Activated CD4-positive, alpha-beta T cell treated with anti-CD3 and anti-CD28 coated beads for 24 hours (primary cell): ENCODE measurements at places on chromosomes 16 and 17.

GRCh38 chr16:85935974-85936760, 37.2 kb downstream of the IRF8 start:
- peak; percentile 58 for DNase-seq

DNA sequence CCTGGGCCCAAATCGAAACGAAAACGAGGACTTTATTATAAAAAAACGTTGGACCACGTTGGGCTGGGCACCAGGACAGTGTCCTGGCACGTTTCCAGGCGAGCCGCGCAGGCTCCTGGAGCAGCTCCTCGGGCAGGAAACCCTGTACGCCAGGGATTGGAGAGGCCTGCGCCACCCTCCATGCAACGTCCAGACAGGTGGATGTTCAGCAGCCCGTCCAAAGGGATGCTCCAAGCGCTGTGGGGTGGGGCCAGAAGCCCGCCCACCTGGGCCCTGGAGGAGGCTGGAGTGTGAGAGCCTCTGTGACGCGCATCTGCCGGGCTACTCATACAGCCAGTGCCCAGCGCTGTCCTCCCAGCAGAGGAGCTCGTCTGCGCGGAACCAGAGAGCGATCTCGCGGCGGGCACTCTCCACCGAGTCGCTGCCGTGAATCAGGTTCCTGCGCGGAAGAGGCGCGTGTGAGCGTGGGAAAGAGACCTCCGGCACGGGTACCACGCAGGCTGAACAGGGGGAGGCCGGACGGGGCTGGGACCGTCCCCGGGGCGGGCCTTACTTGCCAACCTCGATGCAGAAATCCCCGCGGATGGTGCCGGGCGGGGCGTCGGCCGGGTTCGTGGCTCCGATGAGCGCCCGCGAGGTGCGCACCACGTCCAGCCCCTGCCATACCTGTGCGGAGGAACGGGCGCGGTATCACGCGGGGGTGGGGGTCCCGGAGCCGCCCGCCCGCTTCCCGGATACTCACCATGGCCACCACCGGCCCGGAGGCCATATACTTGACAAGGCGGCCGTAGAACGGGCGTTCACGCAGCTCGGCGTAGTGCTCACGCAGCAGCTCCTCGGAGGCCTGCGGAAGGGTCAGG, 785 bp downstream of the NME3 start:
- DNase-seq: no peak

DNA sequence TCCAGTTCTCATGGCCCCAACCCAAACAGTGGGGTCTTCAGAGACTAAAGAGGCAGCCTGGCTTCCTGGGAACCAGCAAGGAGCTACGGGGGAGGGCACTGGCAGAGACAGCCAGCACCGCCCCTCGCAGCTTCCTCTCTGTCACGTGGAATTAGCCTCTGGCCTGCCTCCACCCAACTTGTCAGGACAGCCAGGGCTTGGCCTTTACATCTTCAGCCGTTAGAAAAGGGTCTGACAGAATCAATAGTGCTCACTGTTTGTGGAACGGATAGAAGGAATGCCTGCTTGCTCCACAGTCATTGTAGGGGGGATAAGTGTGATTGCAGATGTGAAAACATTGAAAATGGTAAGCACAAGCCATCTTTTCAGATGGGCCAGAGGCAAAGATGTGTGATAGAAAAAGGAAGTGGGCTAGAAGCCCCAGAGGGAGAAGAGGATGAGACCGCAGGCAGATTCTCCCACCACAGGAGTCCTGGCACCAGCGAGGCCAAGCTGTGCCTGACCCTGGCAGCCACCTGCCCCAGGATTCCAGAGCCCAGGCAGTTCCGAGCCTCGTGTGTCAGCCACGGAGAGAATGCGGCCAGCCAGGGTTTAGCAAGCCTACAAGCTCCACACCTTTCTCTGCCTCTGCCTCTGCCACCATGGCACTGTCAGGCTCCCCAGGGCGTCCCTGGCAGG, 18.6 kb downstream of the GRIN2C start:
- no peak for DNase-seq

- DNase-seq: peak; percentile 78
Measured at GRCh38 chr17:64025732-64026294, 5.4 kb upstream of the ICAM2 start.

DNA sequence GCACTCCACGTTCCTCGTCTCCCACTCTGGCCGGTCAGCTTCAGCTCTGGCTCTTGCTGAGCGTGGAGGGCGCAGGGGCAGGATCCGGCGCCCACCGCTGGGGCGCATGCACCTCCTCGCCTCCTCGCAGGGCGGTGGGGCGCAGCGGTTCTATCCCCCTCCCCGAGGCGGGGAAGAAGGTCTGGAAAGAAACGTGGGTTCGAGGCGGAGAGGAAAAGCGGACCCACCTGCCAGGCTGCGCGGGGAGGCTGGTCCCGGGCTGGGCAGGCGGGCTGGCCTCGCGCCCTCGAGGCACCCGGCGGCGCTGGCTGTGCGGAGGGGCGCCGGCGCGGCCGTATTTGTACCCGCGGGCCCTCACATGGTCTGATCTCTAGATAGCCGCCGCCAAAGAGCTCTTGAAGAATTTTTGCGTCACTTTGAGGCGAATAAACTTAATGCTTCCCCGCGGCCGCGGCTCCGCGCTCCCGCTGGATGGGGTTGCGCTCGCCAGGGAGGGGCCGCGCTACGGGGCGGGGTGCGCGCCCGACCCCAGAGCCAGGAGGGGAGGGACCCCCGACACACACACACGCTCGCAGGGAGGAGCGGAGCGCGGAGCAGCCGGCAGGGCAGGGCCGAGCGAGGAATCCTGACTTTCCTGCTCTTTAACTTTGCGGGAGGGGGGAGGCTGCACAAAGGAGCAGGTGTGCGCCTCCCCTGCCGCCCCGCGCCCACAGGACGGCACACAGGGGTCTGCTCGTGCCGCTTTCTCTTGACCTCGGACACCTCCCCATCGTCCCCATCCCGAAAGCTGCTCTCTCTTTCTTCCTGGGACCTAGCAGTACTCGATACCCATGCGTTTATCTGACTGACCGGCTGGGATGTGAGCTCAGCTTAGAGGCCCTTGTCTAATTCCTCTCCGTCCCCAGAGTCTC, at the start of gene SLC6A4:
SLC6A4 (minus strand) TSS at position 312 of the 911 bp plus-strand sequence. CDS start 13,739 bp downstream, outside the sequence.
- DNase-seq: no peak

DNA sequence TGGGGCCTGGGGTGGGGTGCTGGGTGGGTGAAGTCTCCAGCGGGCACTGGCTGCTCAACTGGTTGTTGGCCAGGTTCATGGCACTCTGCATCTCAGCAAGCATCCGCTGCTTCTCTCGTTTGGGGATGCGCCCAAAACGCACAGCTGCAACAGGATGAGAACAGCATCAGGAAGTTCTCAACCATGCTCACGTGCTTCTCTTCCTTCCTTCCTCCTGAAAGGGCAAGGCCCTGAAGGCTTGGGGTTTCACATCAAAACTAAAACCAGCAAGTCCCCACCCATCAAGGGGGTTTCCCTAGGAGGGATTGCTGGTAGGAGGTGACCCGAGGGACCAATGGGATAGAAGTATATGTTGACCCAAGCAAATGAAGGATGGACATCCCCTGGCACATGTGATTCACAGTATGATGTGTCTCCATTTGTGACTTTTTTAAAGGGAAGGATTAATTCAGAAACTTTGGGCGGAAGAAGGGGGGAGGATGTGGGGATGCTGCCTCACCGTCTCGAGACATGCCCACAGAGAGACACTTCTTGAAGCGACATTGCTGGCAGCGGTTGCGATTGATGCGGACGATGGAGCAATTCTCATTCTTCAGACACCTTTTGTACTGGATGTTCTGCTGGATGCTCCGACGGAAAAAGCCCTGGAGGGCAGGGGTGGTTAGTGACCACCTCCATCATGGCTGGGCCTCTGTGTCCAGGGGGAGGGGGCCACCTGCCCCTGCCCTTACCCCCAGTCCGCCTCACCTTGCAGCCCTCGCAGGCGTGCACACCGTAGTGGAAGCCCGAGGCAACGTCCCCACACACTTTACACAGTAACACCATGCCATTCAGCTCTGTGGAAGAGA, 4.2 kb downstream of the NR1D1 start:
- DNase-seq: peak; percentile 53

GRCh38 chr17:27520491-27521185, 64.4 kb downstream of the KSR1 start:
- DNase-seq: no peak

DNA sequence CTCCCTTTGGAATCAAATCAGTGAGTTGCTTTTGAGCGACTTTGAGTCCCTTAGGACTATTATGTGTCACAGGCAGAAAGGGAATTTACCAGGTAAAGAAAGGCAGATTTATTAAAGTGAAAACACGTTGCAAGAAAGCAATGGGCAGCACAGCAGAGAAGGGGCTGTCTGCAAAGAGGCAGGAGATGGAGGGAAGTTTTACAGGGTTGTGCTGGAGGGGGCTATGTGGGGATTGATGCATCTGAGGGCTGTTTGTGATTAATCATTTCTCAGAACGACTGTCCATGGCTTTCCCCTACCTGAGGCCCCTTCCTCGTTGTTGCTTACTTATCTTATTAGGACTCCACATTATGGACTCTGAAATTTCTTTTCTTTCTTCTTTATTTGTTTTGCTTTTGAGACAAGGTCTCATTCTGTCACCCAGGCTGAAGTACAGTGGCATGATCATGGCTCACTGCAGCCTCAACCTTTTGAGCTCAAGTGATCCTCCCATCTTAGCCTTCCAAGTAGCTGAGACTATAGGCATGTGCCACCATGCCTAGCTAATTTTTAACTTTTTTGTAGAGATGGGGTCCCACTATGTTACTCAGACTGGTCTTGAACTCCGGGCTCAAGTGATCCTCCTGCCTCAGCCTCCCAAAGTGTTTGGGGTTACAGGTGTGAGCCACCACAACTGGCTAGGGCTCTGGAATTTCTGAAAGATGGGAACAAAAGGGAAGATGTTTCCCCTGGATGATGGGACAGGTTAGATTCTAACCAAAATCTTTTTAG, 5.5 kb downstream of the WWP2 start:
- DNase-seq: no peak

GRCh38 chr16:2497116-2497630, 16.6 kb upstream of the ATP6V0C start:
- DNase-seq: no peak

DNA sequence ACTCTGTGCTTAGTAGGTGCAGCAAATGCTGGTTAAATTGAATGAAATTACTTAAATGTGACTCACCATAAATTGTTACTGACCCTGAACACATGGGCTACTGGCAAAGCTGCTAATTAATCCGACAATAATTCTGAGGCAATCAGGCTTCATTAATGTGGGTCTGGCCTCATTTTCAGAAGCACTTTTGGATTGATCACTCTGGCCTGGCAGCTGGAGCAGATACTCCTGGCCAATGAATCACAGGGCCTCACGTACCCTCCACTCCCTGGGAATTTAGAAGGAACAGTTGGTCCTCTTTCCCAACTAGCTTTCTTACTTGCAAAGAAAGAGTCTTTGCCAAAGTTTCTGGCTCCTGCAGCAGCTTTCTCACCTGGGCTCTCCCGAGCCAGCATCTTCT, 162.0 kb upstream of the ZKSCAN2 start:
- DNase-seq: no peak

DNA sequence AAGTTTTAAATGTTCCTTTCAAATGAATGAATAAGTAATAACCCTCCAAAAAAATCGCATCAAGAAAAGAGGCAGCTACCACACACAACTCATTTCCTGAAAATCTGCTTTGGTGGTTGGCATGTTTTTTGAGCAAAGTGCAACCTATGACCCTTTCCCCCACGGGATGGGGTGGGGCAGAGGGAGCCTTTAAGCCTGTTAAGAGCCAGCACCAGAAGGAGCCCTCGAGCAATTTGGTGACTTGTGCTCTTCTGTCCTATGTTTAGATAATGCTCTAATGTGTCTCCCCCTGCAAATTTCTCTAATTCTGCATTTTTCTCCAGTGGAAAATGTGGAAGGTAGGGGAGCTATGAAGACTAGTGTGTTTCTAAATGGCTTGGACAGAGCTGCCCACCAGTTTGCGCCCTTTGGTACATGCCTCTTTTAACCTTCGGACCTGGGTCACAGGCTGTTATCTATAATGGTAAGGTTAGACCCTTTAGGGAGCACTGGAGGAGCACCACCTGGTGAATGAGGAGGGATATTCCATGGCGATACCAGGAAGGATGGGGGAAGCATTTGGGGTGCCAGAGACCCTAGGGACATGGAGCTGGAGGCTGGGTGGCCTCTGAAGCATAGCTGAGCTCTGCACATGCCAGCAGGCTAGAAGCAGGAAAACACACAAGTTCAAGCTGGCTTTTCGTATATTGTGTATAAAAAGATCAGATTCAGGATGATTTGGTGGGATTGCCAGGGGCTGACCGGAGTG, 1.6 kb downstream of the PYCARD start:
- no peak for DNase-seq

DNA sequence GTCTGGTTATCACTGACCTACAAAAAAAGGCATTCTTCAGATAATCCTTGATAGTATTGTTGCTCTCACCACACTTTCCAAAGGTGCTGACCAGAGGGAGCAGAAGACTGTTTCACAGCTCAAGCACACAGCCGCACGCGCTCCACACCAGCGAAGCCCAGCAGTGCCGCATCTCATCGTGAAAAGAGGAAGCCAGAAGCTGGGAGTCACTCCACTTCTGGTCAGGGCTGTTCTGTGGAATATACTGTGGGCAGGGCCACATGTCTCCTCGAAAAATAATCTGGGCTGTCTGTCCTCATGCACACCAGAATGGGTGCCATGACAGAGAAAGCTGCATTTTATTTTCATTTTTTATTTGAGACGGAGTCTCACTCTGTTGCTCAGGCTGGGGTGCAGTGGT, 7.3 kb upstream of the PRSS36 start:
- DNase-seq: no peak
